ENCODE measurements at places on chromosomes 7 and 10.

DNA sequence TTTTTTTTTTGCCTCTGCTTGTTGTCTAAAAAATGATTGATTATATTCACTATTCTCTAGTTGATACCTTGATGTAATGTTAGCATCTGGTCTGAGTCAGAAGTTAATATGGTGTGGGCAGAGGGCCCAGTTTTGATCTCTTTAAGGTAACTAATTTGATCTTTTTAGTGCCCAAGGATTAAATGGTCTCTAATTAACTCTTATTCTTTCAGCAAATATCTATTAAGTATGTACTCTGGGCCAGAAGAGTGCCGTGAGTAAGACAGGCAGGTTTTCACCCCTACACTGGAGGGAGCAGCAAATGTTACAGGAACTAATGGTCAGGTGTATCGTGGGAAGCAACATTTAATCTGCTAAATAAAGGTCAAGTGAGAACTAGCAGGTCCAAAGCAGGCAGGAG lies 144.6 kb upstream of the COL1A2 start:
- no peak for DNase-seq

DNA sequence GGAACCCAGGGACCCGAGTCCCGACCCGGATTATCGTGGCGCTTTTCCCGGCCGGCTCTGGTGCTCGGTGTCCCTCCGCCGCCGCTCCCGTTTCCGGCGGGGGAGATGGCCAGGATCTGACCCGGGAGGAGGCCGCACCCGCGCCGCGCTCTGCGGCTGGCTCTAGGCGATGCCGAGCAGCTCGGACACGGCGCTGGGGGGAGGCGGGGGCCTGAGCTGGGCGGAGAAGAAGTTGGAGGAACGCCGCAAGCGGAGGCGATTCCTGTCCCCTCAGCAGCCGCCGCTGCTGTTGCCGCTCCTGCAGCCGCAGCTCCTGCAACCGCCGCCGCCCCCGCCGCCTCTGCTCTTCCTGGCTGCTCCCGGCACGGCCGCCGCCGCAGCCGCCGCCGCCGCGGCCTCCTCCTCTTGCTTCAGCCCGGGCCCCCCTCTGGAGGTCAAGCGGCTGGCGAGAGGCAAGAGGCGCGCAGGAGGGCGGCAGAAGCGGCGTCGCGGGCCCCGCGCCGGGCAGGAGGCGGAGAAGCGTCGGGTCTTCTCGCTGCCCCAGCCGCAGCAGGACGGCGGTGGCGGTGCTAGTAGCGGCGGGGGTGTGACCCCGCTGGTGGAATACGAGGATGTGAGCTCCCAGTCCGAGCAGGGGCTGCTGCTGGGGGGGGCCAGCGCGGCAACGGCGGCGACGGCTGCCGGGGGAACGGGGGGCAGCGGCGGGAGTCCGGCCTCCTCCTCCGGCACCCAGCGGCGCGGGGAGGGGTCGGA lies 593 bp downstream of the CDK13 start:
- peak; percentile 11 for DNase-seq

DNA sequence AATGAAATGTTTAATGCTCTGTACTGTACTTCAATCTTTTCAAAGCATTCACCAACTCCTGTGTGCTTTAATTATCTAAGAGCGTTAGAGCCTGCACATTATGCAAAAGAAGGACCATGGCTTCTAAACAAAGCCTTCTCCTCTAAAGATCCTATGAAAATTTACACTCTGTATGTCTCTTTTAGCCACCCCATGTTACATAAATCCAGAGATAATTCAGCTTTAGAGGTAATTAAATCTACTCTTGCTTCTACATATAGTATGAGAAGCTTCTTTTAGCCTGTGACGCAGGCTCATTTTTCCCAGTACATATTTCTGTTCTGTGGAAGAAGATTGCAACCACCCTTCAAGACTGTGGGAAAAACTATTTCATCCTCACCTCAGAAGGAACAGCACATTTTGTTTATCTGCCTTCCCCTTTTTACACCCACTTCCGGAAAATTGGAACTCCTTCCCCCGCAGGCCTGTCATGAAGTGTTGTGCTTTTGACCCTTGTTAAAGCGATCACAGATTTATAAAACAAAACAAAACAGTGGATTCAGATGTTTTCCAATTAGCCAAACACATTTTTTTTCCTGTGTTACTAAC lies 8.1 kb upstream of the TAS2R16 start:
- DNase-seq: no peak

GRCh38 chr7:130849604-130850003 lies 115.6 kb upstream of the KLF14 start:
- no peak for DNase-seq

GRCh38 chr7:46739518-46740234 lies 818.6 kb upstream of the IGFBP3 start:
- DNase-seq: no peak

DNA sequence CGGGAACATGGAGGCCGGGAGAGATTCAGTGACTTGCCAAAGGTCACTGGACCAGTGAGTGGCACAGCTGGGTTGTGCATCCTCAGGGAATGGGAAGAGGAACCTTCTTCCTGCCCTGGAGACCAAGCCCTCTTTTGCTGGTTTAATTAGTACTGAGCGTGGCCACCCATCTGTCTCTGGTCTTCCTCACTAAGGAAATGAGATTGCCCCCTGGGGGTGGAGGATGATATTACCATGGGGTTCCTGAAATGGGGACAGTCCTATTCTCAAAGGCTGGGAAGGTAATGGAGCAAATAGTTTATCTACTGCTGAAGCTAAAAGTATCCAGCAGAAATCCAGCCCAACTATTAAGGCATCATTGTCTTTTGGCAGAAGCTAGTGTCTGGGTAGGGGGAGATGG lies 98.6 kb upstream of the FGFR2 start:
- no peak for DNase-seq

- DNase-seq: no peak
These were observed 58.4 kb downstream of the ZNF467 start for GRCh38 chr7:149714910-149715471.

- DNase-seq: no peak
These were observed 126.5 kb downstream of the DOCK4 start for GRCh38 chr7:112079673-112080072.

GRCh38 chr10:3477683-3478082 lies 305.1 kb upstream of the PITRM1 start:
- no peak for DNase-seq

- no peak for DNase-seq
These were observed 95.2 kb downstream of the DNAJB6 start for GRCh38 chr7:157431951-157432540.

DNA sequence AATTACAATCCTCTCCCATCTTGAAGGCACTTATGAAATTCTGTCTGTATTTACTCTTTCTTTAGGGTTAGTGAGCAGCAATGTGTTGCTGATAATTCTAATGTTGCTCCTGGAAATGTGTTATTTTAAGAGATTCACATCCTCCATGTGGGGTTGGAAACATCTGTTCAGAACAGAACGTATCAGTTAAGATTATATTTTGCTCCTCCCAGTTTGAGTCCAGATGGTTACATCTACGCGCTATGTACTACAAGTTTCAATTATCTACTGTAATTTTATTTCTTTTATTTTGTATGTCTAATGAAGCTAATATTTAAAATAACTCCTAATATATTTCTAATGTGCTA lies 250.6 kb upstream of the KLF6 start:
- no peak for DNase-seq

GRCh38 chr7:142805350-142806021 lies 34.7 kb downstream of the PRSS2 start:
- DNase-seq: no peak

GRCh38 chr10:28410420-28411135 lies 107.7 kb upstream of the MPP7 start:
- no peak for DNase-seq

GRCh38 chr10:113073549-113074189 lies 123.6 kb downstream of the TCF7L2 start:
- DNase-seq: no peak

DNA sequence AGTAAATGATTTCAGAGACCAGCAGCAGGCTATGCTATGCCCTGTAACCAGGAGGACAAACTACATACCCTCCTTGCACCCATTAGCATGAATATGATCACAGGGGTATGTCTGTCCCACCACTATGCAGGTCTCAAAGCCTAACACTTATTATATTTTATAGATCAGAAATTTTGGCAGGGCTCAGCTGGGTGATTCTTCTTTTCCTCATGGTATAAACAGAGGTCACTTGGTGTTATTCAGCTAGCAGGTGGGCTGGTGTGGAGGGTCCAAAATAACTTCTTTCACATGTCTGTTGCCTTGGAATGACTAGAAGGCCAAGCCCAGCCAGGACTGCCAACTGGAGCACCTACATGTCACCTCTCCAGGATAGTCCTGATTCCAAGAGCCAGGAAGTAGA lies 252.9 kb downstream of the ARHGAP12 start:
- no peak for DNase-seq

DNA sequence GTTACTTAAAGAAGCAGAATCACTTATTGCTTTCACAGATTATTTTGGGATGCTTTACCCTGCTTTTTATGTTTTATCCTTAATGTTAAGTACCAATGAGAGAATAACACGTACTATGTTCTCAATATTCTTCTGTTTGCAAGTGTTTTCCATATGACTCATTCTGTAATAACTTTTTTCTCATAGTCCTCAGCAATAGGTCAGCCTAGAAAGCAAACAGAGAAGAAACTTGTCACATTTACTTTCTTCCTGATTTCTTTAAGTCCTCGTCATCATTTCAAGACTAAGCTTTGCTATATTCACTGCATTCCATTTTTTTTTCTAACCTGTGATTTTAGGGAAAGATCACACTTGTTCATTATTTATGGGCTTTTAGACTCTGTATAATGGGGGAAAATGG lies 6.8 kb upstream of the AGR2 start:
- no peak for DNase-seq

- peak; percentile 53 for DNase-seq
These were observed 228.7 kb upstream of the KLF6 start for GRCh38 chr10:4013651-4014121.

DNA sequence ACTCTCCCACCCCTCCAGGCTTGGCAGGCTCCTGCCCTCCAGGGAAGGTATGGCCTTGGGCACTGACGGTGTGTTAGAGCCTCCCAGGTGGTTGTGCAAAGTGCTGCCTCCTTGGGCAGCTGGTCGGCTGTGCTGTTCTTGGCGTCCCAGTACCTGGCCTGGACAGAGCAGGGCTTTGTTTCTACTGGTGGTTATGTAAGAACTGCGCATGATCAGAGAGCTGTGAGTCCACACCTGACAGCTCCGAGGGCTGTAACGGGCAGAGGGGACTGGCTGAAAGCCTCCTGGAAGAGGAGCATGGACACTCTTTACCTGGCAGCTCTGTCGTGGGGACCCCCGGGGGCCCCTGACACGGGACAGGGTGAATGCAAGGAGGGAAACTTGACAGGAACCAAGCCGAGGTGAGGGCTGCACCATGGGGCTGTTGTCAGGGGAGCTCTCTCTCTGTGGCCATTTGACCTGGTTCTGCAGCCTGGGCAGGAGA lies 3.1 kb upstream of the SFRP5 start:
- DNase-seq: no peak

GRCh38 chr7:134991469-134992339 lies 5.4 kb downstream of the AGBL3 start:
- no peak for DNase-seq

DNA sequence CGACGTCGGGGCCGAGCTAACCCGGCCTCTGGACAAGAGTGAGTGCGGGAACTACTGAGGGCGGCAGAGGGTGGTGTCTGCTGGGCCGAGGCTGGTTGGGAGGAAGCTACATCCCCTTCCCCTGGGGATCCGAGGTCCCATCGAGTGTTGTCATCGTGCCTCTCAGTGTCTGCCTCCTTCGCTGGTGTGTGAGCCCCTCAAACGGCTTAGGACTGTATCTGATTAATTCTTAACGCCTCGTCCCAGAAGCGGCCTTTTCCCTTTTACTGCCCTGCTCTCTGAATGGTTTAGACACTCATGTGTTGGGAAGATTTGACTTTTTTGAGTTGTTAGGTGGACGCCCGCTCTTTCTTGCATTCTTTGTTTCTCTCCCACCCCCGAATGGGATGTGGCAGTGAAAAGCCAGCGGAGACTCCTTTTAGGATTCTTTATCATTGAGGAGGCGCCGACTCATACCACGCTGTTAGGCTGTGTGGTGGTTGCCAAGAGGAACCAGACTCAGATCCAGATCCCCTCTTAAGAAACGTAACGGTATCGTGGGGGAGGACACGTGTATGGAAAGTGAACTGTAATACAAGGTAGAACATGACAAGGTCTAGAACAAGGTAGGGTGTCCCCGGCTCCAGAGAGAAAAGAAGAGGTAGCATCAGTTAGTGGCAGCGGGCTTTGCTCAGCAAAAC lies 631 bp downstream of the SUPV3L1 start:
- DNase-seq: no peak

GRCh38 chr10:34237898-34238455 lies 577.1 kb downstream of the PARD3 start:
- no peak for DNase-seq

GRCh38 chr10:101134299-101135127 lies 3.4 kb downstream of the TLX1 start:
- DNase-seq: no peak

- no peak for DNase-seq
These were observed 449.5 kb upstream of the MKI67 start for GRCh38 chr10:128575761-128576160.

GRCh38 chr10:68462536-68462935 lies 9.2 kb downstream of the DNA2 start:
- no peak for DNase-seq

DNA sequence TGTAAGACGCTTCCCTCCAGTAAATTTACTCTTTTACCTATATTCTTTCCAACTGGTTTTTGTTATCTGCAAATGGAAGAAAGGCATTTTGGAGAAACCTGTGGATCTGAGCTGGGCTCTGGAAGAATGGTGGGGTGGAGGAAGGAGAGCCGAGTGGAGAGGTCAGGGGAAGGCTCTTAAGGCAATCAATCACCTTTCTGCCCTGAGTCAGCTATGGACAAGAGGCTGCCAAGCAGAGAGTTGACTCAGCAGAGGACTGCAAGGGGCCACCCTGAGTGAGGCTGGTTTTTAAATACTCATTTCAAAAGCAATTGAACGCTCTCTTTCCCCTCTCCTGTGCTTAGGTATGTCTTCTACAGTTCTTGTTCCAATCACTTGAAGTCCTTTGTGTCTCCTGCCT lies 81.8 kb downstream of the SPAG6 start:
- no peak for DNase-seq

- DNase-seq: no peak
These were observed 39.7 kb upstream of the HPS1 start for GRCh38 chr10:98486421-98486820.

DNA sequence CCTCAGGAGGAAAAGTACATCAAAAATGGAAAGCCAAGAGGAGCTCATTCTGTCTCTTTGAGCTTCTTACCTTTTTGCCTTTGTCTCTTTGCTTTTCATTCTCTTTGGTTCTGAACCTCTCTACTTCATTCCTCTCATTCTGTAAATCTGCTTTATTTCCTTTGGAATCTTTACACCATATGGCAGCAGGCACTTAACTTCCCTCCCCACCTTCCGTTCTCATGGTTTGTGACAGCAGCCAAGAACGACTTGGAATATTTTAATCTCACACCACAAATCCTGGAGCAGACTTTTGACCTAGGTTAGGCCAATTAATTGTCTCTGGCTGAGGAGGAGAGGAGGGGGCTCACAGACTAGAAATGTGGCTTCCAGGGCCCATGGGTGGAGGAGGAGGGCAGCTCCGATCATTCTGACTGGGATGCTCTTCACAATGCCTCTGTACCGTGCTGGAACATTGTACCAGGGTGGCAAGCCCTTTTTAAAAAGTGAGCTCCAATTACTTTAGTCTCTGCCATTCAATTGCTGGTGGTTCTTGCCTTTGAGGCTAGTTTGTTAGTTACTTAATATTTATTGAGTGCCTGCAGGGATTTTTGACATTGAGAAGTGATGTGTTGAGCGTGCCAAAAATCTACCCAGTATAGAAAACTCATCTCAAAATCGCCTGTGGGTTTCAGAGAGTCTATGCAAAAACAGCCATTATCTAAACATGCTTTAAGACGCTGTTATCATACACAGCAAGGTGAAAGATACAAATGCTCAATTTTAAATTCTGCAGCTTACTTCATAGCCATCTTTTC lies 386.6 kb downstream of the DPP6 start:
- no peak for DNase-seq

- DNase-seq: no peak
These were observed 106.2 kb upstream of the KCTD7 start for GRCh38 chr7:66522518-66522917.
